NCI-H1417 treated with DMSO at 0.1 percent for 48 hours (cell line): ENCODE measurements at places on chromosomes 13 and 19.

- no peak for DNase-seq
Observed at GRCh38 chr19:3658004-3658869, 31.6 kb upstream of the CACTIN start.

DNA sequence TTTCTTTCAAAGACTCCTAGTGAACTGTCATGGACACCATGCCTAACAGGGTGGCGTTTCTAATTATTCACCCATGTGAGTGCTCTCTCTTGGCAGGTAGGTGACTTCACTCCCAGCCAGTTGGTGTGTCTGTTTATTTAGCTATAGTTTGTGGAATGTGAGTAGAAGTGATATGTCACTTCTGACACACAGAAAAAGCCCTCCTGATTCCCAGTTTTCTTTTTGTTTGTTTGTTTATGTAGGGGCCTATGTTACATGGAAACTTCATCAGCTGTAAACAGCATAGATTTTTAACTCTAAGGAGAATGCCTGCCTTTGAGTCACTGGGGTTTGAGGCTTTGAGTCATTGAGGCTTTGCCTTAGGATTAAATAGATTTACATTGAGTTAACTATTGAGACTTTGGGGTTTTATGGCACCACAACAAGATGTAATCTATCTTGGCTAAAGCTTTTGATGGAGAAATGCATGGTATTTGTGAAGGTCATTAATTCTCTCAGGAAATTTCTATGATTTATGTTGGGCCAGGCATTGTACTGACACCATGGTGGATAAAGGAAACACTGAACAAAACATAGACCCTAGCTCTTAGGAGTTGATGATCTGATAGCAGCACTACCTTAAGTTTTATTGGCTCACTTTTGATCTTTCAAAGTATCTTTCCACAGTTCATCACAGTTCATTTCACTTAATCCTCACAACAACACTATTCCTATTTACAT, 45.3 kb downstream of the UFM1 start:
- DNase-seq, result no peak

DNA sequence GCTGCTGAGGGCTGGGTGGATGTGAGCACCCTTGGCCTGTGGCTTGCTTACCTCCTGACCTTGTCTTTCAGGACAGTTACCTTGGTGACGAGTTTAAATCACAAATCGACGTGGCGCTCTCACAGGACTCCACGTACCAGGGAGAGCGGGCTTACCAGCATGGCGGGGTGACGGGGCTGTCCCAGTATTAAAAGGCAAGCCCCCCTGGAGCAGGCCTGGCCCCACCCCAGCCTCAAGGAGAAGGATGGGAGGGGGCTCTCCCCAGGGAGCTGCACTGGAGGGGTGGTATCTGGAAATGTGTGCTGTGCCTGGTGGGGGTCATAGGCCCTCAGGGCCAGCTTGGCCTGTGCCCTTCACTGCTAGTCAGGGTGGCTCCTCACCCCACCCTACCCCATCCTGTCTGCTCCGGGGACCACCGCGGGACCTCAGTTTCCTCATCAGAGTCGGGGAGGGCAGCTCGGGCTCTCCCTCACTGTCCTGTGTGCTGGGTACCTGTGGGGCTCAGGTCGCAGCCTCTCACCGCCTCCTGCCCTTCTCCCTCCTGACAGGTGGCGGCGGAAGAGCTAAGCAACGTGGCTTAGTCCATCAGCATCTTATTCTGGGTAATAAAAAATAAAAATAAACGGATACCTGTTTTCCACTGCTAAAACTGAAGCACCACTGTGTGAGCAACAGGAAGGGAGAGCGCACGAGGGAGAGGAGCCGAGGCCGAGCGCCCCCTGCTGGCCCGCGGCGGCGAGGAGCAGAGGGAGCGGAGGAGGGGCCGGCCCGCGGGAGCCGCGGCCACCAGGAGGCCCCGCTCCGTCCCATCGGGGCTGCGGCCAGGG, 29.8 kb downstream of the CERS1 start:
- no peak for DNase-seq

GRCh38 chr13:99122171-99122570, 78.5 kb upstream of the UBAC2 start:
- no peak for DNase-seq

GRCh38 chr13:25192489-25192888, 20.4 kb upstream of the AMER2 start:
- no peak for DNase-seq

- no peak for DNase-seq
Observed at GRCh38 chr19:1844513-1845124, 3.7 kb downstream of the REXO1 start.

DNA sequence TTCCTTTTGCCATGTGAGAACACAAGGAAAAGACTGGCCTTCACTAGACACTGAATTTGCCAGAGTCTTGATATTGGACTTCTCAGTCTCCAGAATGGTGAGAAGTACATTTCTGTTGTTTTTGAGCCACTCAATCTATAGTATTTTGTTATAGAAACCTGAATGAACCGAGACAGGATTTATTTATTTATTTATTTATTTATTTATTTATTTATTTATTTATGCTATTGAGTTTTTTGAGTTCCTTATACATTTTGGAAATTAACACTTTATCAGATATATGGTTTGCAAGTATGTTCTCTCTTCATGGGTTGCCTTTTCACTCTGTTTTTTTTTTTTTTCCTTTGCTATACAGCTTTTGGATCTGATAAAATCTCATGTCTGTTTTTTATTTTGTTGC, 319.0 kb upstream of the PCDH20 start:
- no peak for DNase-seq

DNA sequence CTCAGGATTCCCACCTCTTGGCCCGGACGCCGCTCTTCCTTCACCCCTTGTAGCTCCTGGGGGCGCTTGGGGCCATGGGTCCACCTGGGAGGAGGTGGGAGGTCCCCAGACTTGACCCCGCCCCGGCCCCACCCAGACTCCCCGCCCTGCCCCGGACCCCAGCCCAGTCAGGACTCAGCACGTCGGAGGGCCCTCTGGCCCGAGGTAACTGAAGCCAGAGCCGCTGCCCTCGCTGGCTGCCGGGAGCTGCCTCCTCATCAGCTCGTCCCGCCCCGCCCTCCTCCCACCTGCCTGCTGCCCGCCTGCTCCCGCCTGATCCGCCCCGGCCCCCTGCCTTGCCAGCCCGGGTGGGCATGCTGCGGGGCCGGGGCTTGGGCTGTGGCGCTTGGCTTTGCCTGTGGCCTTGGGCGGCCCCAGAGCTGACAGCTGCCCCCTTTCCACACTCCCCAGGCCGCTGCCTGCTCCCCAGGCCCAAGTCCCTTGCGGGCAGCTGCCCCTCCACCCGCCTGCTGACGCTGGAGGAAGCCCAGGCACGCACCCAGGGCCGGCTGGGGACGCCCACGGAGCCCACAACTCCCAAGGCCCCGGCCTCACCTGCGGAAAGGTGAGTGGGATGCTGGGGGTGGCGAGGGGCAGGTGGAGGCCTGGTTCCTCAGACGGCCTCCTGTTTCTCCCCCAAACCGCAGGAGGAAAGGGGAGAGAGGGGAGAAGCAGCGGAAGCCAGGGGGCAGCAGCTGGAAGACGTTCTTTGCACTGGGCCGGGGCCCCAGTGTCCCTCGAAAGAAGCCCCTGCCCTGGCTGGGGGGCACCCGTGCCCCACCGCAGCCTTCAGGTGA, 9.4 kb downstream of the ARHGAP33 start:
- no peak for DNase-seq
